ENCODE measurements at places on chromosomes 2 and 18.

- DNase-seq: no peak
Observed at GRCh38 chr2:168939918-168940317, 38.8 kb downstream of the G6PC2 start.

DNA sequence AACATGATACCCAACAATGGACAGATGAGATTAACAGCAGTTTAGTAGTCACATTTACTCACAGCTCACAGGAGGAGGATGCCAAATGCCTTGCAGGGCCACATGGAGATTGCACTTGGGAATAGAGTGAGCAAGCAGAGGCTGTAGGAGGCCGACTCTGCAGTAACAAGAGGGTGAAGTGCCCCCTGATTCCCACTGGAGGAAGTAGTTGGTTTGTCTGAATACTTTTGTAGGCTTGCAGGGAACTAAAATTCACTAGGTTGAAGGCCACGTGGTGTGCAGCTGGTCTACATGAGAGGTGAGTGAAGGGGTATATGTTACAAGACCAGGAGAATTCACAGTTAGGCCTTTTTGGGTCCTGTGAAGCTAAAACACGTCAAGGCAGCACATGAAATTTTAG lies 419.3 kb upstream of the TNP1 start:
- DNase-seq: no peak

GRCh38 chr2:40178171-40178778 lies 273.6 kb downstream of the SLC8A1 start:
- DNase-seq: no peak

DNA sequence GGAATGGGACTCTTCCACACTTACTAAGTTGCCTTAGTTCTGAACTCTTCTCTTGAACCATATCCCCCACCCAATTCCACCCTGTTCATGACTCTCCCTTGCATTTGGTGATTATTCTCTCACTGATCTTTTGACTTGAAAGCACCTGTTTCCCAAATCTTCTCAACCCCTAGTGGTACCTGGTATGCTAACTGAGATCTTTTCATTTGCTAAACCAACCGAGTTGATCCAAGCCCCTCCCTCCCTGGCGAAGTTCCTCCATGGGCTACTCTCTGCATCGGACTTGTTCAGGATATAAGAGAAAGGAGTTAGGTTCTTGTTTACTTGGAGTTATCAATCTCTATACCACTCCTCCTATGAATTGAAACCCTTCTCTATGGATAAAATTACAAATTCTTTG lies 593.5 kb downstream of the BCL11A start:
- no peak for DNase-seq

DNA sequence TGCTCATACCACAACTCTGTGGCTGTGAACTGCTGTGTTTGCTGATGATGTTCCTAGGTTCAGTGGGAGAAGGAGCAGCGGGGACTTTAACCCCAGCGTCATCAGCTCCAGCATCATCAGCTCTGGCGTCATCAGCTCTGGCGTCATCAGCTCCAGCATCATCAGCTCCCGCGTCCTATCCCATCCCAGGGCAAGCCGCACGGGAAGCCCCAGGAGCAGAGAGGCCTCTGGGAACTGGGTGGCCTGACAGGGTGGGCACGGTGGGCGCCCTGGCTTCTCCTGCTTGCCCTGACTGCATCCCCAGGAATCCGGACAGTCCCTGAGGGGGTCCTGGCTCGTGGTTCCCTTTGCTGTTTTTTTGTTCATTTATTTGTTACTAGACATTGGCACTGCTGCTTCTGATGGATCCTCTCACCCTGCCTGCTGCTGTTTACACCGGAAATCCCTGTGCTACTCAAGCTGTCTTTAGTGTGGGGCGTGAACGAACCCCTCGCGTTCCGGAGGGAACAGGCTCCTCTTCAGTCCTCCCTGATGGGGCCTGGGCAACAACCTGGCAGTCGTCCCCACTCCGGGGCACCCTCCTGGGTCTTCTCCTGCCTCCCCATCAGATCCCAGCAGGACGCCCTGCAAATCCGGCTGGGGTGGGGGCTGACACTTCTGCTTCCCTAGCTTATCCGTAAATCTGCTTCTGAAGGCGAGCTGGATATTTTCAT lies 67.1 kb upstream of the PXDN start:
- no peak for DNase-seq

DNA sequence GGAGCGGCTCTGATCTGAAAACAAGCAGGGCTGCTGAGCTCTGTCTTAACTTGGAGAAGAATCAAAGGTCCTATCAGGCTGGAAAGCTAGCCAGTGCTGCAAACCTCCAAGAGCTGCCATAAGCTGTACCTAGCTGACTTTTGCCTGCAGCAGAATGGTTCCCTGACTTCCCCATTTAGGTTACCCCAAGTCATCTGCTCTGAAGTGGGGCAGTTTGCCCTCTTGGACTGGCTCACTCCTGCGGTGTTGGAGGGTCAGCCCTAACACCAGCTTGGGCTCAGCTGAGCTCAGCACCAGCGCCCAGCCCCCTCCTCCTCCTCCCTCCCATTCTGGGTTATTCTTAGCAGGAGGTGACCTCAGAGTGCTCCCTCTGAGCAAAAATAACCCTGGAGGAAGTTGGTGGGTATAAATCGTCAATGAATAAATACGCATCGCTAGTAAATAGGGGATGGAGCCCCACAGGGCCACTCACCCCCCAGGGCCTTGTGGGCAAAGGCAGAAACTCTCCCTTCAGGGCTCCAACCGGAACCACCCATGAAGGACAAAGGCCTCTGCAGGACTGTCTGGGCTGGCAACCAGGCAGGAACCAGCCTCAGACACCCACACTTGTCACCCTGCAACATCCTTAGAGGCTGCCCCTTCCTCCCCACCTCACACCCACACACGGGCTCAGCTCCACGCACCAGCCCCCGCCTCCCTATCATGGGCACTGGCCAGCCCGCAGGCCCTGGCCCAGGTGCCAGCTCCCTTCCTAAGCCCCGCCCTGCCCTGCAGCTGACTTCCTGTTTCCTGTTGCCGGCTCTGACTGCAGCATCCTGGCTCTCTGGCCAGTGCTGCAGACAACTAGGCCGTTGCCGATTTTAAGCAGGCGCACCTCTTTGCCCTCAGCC lies 46.9 kb downstream of the DNMT3A start:
- DNase-seq: peak; percentile 47

- DNase-seq: no peak
Observed at GRCh38 chr18:76380791-76381405, 114.1 kb downstream of the ZNF516 start.

GRCh38 chr2:46183426-46183825 lies 113.8 kb upstream of the EPAS1 start:
- no peak for DNase-seq

- DNase-seq: no peak
Observed at GRCh38 chr2:236546561-236547002, 23.0 kb upstream of the ACKR3 start.

- no peak for DNase-seq
Observed at GRCh38 chr2:29269095-29269764, 154.0 kb downstream of the CLIP4 start.

DNA sequence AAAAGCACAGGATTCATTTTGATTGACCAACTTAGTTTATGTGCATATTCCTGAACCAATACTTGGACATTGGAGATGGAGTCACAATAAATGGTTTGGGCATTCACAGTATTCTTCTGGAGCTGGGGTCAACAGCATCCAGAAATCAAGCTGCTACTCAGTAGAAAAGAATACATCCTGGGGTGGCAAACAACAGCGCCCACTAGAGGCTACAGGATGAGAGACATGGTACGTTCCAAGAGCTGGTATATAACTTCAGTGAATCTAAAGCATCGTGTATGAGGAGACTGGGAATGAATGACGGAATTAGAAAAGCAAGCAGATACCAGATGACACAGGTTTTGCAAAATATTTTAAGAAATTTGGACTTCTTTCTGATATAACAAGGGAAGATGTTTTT lies 142.9 kb upstream of the FIGN start:
- DNase-seq: no peak

DNA sequence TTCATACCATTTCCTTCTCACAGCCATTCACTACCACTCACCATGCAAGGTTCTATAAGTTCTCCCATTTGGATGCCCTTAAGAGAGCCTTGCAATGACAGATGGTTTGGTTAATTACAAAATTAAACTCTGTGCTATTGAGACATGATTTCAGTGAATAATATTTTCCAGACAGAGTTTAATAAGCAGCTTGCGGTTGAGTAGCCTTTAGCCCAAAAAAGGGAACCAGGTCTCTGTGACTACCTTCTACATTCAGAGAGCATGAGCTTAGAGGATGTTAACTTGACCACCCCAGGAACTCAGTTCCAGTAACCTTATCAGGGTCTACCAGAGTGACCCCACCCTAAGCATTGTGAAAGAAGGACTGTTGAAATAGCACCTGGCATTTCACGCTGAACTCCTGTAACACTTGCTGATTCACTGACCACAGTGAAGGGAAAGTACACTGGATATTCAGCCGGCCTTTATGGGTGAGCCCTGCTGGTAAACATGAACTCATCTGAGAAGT lies 1173.1 kb upstream of the ZEB2 start:
- no peak for DNase-seq

- no peak for DNase-seq
Observed at GRCh38 chr2:23055251-23055650, 329.7 kb upstream of the KLHL29 start.

GRCh38 chr2:167480232-167480985 lies 592.1 kb downstream of the XIRP2 start:
- no peak for DNase-seq

DNA sequence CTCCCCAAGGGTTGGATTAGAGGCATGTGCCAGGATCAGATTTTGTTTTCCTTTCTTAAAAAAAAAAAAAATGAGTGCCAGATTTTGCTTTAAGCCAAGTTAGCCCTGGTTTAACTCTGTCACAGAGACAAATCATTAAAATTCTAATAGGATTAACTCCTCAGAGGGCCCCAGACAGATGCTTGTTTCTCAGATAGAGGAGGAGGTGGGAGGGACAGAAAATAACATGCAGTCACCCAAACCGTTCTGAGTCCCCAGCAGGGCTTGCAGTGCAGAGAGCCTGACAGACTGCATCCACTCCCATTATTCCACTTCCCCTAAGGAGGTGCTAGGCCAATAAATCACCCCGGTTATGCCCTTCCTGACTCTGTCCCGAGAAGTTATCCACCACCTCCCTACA lies 6.3 kb upstream of the PROKR1 start:
- no peak for DNase-seq

DNA sequence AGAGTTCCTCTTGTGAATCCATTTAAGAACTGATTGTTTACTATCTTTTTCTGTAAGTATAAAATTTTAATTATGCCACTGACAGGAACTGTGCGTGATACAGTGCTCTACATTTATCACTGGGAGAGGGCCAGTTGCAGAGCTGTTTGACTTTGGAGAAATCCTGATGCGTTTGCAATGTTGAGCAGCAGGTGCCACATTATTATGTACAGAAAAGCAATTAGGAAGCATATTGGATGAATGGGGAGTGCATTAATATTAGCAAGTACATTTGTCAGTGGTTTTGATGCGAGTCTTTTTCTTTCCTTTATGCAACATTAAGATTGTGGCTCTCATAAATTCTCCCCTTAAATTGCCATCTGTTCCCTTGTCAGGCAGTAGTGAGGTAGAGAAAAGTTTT lies 302.3 kb upstream of the FANCL start:
- DNase-seq: no peak

DNA sequence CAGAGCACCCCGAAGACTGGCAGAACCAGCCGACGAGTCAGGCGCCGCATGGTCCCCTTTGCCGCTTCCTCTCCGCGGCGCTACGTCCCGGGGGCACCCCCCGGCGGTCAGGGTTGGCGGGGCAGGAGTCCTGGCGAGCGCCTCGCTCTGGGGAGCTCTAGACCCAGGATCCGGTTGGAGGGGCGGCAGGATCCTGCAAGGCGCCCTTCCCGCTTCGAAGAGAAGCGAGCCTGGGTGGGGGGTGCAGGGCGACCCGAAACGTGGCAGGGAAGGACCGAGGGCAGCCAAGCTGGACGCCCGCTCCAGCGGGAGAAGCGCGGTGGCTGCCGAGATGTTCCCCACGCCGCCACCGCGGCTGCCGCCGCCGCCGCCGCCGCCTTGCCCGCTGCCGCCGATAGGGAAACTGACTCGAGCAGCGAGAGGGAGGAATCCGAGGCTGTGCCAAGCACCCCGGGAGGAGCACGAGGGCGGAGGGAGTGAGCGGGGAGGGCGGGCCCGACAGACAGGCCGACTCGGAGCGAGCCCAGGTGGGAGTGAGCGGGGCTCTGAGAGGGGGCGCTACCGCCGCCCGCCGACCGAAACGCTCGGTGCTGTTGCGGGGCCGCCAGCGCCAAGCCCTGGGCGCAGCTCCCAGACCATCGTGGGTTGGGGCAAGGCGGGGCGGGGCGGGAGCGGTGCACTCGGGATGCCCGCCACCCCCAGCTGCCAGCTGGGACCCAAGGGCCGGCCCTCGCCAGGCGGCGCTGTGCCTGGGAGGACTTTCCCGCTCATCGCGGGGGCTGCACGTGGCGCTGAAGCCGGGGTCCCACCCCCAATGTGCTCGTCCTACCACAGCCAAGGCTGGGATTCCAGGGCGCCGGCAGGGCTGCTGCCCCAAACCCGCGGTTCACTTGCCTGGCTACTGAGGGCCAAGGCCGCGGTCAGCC lies at the start of gene GALNT14:
GALNT14 (minus strand) TSS at position 404 of the 926 bp plus-strand sequence; CDS start at position 50, 354 bp downstream.
- no peak for DNase-seq

GRCh38 chr2:182522405-182522896 lies 95.6 kb upstream of the PDE1A start:
- DNase-seq: no peak

- DNase-seq: no peak
Observed at GRCh38 chr18:22169889-22170420, 566 bp downstream of the GATA6 start.

DNA sequence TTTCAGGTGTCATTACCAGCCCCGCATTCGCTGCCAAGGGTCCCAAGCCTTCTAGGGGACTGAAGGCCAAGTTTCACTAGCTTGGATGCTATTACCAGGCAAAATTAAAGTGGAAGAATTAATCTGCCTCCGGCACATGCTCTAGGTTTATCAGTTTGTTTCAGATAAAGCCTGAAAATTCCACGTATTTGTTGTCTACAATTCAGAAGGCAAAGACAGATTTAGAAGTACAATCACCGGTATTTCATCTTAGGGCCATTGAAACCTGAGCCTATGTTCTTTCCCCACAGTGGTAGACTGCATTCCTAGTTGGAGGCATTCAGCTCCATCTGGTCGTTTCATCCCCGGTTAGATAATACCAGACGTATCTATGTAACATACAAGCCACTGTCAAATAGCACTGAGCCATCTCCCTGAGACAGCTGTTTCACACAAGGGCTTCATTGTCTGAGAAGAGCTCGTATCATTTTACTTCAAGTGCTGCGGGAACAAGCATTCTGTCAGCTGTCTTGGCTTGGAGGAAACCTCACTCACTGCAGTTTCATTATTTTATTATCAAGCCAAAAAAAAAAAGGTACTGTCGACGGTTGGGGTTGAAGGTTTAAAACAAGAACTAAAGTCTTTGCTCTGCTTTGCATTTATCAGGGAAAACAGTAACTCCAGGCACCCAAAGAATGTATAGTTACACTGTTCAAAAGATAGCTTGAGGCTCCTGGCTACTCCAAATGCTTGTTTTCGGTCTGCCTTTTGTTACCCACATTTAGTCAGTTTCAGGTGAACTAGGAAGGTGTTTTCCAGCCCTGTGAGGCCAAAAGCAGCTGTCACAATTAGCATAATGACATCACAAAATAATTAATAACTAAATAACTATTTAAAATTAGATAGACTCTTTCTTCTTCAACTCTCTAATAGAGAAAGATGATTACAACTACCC lies 76.7 kb downstream of the TGIF1 start:
- no peak for DNase-seq

GRCh38 chr2:191601060-191601459 lies 76.9 kb upstream of the NABP1 start:
- DNase-seq: no peak

- no peak for DNase-seq
Observed at GRCh38 chr2:37457401-37457901, 113.0 kb downstream of the QPCT start.

GRCh38 chr2:128500138-128500800 lies 181.6 kb upstream of the HS6ST1 start:
- DNase-seq: no peak
